BE2C (cell line): ENCODE measurements at places on chromosomes 2 and 18.

DNA sequence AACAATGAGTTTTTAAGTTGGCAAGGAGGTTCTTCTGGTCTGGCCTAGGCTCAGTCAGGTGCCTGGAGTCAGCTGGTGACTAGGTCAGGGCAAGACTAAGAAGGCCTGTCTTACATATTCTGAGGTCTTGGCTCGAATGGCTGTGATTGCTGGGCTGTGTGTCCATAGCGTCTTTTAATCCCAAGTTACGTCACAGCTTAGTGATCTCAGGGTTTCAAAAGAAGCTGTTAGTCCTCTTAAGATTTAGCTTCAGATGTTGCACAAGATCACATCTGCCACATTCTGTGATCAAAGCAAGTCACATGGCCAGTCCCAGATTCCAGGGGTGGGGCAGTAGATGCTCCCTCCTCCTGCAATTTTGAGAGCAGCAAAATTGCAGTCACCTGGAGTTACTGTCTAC, 61.3 kb downstream of the PKP4 start:
- no peak for DNase-seq

- no peak for DNase-seq
Measured at GRCh38 chr2:189226017-189226416, 46.5 kb upstream of the COL5A2 start.

DNA sequence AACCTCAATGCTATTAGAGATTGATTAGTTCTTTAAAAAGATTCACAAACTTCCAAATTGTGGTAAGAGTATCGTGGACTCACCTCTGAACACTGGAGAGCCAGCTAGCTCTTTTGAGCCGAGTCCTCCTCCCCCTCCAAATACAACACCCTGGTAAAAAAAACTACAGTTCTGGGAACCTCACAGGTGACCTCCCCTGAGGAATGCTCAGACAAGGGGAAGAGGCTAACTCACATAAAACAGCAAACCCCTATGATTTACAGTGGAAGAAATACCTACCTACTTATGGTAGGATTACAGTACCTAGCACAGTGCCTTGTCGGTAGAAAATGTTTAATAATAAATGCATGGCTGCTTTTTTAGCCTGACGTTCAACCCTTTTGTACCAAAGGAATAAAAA, 8.4 kb downstream of the ZNF24 start:
- DNase-seq = no peak

DNA sequence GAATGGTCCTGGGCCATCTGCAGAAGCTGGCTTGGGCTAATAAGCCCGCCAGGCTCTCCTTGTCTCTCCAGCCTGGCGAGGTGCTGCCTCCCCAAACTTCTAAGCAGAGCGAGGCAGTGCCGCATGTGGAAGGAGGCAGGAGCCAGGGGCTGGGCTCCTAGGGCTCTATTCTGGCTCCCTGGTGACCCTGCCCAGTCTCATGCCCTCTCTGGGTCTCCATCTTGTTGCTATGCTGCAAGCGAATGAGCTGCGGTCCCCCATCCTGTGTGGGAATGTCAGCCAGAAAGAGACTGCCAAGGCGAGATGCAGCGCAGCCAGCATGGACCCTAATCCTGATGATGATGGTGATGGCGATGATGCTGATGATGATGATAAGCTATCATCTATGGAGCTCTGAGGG, 48.7 kb downstream of the TNS1 start:
- peak; percentile 6 for DNase-seq

- no peak for DNase-seq
Measured at GRCh38 chr2:70104231-70105111, 17.2 kb downstream of the PCBP1 start.

DNA sequence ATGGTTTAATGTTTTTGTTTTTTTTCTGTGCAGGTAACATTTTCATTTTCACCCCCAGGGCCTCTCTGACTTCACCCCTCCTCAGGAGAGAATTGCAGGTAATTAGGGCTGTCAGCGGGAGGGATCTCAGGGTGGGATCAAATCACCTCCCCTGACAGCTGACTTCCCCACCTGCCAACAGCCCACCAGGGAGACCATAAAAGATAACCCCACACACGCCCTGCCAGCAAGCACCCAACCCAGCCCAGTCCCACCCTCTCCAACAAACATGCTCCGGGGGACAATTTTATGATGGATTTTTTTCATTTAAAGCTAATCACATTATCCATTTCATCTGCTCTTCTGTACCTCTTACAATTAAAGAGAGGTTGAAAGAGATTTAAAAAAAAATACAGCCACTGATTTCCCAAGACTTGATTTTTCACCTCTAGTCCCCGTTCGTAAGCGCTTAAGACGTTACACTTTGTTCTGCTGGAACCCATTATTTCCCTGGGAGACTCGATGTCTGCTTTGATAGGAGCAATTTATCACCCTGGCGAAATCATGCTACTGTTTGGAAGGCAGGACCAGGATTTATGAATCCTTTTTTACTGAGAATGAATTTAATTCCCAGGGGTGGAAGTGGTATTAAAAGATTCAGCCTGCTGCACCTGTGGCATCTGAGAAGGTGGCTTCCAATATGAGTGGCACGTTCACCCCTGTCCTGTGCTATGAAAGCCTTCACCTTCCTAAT, 232.9 kb upstream of the ID2 start:
- peak; percentile 30 for DNase-seq

- peak; percentile 7 for DNase-seq
Measured at GRCh38 chr2:213065583-213066442, 85.6 kb downstream of the IKZF2 start.

GRCh38 chr18:2898186-2898640, 51.4 kb downstream of the EMILIN2 start:
- DNase-seq = no peak

- DNase-seq = peak; percentile 4
Measured at GRCh38 chr2:239376942-239377531, 23.8 kb downstream of the HDAC4 start.

GRCh38 chr18:9688036-9688741, 19.9 kb upstream of the RAB31 start:
- DNase-seq = no peak

DNA sequence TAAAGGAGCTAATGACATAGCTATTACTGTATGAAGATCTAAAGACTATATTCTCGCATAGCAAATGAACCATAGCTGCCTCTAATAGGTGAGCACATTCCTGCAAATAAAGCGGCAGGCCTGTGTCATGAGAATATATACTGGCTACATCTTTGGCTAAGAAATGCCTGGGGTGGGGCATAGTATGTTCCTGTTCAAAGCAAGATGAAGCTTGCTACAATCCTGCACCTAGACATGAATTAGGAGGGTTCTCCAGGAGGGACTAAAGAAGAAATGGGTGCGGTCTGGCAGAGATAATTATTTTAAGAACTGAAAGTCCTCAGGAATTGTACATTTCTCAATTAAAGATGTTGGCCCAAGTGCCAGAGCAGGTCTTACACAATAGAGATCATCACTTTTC, 46.8 kb upstream of the PLA2R1 start:
- DNase-seq = no peak

GRCh38 chr2:211503856-211504255, 947.5 kb downstream of the CPS1 start:
- DNase-seq = no peak

DNA sequence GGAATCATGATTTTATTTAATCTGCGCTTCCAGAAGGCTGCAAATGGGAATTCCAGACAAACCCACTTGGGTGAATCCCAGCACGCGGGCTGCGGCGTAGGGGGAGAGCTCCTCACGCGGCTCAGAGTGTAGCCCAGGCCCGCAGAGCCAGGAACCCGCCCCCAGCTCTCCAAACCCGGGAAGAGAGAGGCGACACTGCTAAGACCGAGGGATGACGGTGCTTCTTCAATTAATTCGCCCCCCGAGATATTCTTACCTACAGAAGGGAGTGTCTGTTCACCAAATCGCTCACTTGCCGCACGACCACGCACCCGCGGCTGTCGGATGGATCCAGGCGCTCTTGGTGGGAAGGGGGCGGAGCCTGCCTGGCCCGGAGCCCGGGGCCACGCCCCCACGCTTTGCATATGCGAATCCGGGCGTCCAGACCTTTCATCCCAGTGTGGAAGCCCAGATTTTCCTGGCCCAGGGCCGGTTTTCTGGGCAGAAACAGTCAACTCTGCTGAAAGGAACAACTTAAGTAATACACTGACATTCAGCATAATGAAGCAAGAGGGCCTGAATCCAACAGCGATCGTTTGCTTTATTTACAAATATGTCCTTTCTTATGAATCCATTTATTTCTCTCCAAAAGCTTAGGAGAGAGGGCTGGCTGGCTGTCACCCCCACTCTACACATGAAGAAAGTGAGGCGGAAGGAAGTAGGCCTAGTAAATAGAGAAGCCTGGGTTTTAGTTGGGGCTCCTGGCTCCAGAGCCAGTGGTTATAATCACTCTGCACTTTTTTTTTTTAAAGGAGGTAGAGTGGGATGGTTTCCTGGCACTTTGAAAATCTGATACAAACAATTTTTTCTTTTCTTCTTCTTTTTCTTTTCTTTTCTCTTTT, at the start of gene SLC19A3:
TSS of gene SLC19A3 (minus strand) at position 342 of the 881 bp plus-strand sequence. CDS start 15,710 bp downstream, outside the sequence.
- peak; percentile 85 for DNase-seq

GRCh38 chr2:189952536-189953109, 109.9 kb downstream of the MSTN start:
- no peak for DNase-seq
